ENCODE measurements at places on chromosomes 1 and 21.

DNA sequence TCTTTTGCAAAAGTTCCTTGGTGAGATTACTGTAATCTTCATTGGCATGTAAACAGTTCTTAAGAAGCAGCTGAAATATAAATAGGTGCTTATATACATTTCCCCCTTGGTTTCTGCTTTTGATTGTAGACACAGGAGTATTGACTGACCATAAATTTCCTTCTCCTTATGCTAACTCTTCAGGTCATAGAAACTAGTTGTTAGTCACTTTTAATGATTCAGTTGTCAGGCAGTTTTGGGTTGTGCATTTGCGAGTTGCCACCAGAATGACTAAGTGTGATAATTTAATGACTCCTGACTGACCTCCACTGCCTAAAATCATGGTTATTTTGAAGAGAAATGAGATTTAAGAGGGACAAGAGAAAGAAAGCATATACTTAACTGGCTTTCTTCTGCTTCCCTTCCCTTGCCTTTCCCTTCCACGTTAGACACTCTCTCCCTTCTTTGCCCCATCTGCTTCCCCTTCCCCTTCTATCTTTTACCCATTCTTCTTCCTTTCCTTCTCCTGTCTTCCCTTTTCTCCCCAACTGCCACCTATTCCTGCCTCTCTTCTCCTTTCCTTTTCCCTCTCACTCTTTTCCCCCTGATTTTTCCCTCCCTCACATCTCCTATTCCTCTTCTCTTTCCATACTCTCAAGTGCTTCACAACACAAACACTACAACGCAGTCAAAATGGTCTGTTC lies 12.3 kb downstream of the ZMPSTE24 start:
- no peak for DNase-seq

- no peak for DNase-seq
Measured at GRCh38 chr1:113975211-113975895, 3.9 kb upstream of the OLFML3 start.

DNA sequence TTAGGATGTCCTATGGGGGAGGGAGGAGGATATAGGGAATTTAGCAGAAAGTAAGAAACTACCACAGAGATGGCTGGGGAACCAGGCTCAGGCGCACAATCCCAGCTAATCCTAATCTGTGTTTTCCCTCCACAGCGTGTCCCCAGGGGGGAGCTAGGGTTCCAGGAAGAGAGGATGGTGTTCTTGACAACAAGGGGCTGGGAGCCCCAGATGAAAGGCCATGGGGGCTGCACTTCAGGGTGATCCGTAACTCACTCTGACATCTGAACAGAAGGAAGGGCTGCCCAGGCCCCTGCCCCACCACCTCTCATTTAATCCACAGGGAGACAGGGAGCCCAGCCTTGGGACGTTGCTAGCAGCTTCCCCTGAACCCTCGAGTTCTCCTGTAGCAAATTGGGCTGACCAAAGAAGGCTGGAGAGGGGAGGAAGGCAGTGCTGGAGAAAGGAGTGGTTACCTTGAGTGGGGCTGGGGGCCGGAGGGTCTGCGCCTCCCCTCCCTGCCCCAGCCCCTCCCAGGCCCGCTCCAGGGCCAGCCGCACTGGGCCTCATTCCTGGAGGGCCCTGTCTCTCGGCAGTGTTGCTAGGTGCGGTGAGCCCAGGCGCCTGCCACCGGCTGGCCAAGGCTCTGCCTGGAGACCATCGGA lies 131.7 kb downstream of the TMEM53 start:
- DNase-seq, result no peak

DNA sequence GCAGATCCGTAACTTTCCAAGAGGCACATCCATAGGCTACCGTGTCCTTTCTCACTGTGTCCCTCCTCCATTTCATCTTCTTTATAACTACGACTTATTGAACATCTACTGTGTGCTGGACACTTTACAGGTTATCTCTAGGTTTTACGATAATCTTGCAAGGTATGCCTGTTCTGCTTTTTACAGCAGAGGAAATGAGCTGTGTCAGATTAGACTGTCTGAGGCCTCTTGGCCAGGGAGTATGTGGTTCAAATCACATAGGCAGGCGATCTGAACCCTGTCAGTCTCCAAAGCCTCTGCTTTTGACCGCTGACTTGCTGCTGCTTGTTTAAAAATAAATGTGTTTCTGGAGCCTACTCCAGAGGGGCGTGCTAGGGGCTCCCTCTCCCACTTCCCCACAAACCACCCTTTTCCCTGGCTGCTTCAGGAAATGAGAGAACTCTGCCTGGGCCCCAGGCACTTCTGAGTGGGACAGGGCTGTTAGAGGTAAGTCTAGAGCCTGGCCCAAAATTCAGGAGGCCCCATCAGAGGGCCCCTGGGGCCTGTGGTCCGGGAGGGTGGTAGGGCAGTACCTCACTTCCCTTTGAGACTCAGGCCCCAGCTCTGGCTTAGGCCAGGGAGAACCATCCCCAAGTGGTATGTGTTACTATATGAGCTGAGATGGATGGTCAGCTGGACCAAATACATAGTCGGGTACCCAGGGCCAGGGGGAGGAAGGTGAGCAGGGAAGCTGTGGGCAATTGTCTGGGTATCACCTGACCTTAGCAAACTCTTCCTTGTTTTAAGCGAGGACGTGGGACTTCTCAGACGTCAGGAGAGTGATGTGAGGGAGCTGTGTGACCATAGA lies 4.4 kb downstream of the PSEN2 start:
- no peak for DNase-seq

- DNase-seq, result no peak
Measured at GRCh38 chr1:117336088-117336817, 31.0 kb upstream of the MAN1A2 start.

DNA sequence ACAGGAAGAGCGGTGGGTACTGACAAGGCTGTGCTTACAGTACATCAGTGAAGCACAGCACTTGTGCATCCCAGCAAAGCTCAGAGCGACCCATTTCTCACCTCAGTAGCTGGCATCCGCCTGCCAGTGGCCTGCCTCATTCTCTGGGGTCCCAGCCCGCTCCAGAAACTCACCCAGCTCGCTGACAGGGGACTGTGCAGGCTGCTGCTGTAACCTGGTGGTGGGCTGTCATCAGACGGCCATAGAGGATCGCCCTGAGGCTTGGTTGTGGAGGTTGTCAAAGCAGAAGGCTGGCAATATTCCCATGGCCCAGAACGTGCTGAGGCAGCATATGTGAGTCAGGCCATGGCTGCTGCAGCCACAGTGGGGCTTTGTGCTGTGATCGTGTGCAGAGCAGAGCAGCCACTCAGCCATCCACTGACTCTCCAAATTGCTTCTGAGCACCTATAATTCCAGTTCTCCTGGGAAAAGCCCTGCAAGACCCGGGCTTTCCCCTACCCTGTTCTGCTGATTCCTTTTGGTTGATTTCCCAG lies 13.6 kb upstream of the GPR137B start:
- DNase-seq, result no peak
